ENCODE measurements at places on chromosomes 7 and 10. TPM values are rescaled to one million over a fixed set of nuclear protein-coding genes. Genes with fewer than 3 reads are reported as not detected.

Gene COL17A1
- total RNA-seq = 56.1 TPM

Gene LEP
- total RNA-seq = 41.6 TPM

Gene ALOX5
- 67.5 TPM for total RNA-seq

Gene MYH16
- total RNA-seq = not detected

Gene HOXA7
- 6.2 TPM for total RNA-seq

Gene RNLS
- 27.9 TPM for total RNA-seq

Gene ANKRD2
- not detected for total RNA-seq

Gene FBXW4
- total RNA-seq = 74.7 TPM

Gene TMEM196
- total RNA-seq = not detected

Gene UCN3
- total RNA-seq = not detected

Gene SP4
- total RNA-seq = 23.0 TPM

Gene ITPRID1
- not detected for total RNA-seq
